A549 treated with AZD2906 at 1 μM for 4 hours (cell line): ENCODE measurements at places on chromosomes 7 and 10. TPM values are rescaled to one million over a fixed set of nuclear protein-coding genes. Genes with fewer than 3 reads are reported as not detected.

Gene TRIM74
- 0.25 to 0.53 TPM (median 0.36 TPM) in 4 of 5 replicates, not detected in the other for total RNA-seq

Gene CYP3A7
- total RNA-seq = 0.05 TPM in 1 of 5 replicates, not detected in the others

Gene PAPOLB
- total RNA-seq = not detected in 5 replicates

Gene LOXL4
- 1.4 to 1.6 TPM (median 1.5 TPM) in 5 replicates for total RNA-seq

Gene PTPRN2
- total RNA-seq = 0.69 to 1.0 TPM (median 0.77 TPM) in 5 replicates

Gene STAG3
- 0.14 to 0.42 TPM (median 0.18 TPM) in 5 replicates for total RNA-seq

Gene SH2B2
- 1.5 to 3.7 TPM (median 3.2 TPM) in 5 replicates for total RNA-seq

Gene FAM25A
- total RNA-seq = not detected in 5 replicates

Gene GSTK1
- 106 to 121 TPM (median 118 TPM) in 5 replicates for total RNA-seq

Gene CHN2
- total RNA-seq = 0.42 to 1.2 TPM (median 0.58 TPM) in 5 replicates

Gene EN2
- total RNA-seq = 0.56 to 0.94 TPM (median 0.92 TPM) in 5 replicates

Gene SEMA3C
- total RNA-seq = 46.8 to 78.3 TPM (median 66.1 TPM) in 5 replicates

Gene CCL26
- total RNA-seq = 7.7 to 10.9 TPM (median 7.9 TPM) in 5 replicates

Gene IFIT5
- total RNA-seq = 7.4 to 12.7 TPM (median 8.9 TPM) in 5 replicates

Gene SPDYE17
- not detected in 5 replicates for total RNA-seq

Gene NME8
- not detected in 5 replicates for total RNA-seq

Gene ATOH7
- 0.08 to 0.36 TPM (median 0.21 TPM) in 5 replicates for total RNA-seq

Gene CCDC186
- total RNA-seq = 4.0 to 6.1 TPM (median 5.0 TPM) in 5 replicates

Gene LIPF
- not detected in 5 replicates for total RNA-seq

Gene FOXI2
- not detected in 5 replicates for total RNA-seq

Gene HHEX
- total RNA-seq = 12.8 to 14.7 TPM (median 13.9 TPM) in 5 replicates

Gene SPDYE3
- 0.03 TPM in 1 of 5 replicates, not detected in the others for total RNA-seq

Gene CTAGE4
- total RNA-seq = 0.06 TPM in 1 of 5 replicates, not detected in the others

Gene HOXA9
- total RNA-seq = 0.37 to 0.89 TPM (median 0.53 TPM) in 5 replicates

Gene KCNMA1
- 39.3 to 80.4 TPM (median 65.2 TPM) in 5 replicates for total RNA-seq

Gene MIOS
- total RNA-seq = 18.0 to 22.3 TPM (median 20.6 TPM) in 5 replicates
